ENCODE measurements at places on chromosomes 11 and 22.

GRCh38 chr11:13786688-13787087 lies 118.2 kb downstream of the FAR1 start:
- no peak for DNase-seq

DNA sequence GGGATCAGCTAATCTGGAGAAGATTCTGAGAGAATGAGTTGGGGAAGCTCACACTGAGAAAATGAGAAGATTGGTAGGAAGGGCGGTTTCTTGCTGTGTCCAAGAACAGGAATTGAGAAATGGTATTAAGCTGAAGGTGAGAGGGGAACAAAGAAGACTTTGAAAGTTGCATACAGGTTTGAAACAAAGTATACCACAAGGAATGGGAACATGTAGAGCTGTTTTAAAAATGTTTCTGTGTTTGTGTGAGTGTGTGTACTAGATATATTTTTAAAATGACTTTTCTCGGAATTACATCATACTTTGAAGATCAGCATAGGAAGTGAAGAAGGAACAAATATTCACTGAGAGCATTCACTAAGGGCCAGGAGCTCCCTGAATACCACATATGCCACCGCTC lies 24.4 kb upstream of the IZUMO1R start:
- DNase-seq, result no peak

DNA sequence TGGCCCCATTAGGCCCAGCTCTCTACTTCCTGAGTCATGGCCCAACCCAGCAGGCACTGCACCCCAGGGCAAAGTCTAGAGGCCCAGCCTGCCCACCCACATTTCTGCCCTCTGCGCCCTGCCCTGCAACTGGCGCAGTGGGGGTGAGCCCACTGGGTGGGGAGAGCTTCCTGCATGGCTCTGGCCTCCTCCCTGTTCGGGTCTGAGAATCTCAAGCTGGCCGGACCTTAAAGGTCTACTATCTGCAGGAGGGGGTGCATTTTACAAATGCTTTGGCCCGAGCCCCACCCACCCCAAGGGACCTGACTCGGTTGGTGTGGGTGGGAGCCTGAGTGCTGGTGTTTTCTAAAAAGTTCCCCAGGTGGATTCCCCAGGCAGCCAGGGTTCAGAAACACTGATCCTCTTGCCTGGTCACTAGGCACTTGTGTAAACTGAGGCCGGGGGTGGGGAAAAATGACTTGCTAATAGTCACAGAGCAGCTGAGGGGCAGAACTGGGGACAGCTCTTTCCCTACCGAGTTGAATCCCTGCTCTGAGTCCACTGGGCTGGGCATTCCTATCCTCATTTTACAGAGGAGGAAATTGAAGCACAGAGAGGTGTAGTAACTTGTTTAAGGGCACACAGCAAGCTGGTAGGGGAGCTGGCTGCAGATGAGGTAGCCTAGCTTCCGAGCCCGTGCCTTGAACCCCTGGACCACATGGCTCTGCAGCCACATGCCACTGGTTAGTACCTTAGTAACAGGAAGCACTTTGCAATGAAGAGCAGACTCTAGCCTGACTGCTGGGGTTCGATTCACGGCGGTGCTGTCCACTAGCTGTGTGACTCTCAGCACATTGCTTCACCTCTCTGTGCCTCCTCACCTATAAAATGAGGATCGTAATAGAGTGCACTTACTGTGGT lies 36.3 kb downstream of the CD82 start:
- DNase-seq, result no peak

DNA sequence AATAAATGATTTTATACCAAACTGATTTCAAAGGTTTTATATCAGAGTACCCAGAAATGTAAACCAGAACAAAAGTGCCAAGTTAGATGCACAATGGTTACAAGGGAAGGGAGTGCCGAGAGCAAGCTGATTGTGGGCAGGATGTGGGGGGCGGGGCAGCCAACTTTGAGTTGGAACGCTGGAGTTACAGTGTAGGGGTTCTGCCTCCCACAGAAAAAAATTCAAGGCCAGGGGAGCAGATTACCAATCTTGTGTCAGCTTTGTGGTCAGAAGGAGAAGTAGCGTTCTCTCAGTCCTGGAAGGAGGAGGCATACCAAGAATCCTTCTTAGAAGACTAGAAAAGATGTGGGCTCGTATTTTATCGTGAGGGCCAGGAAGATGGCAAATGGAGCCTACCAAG lies 15.9 kb upstream of the POU2AF2 start:
- DNase-seq, result no peak

GRCh38 chr22:20414059-20414440 lies 20.1 kb downstream of the ZNF74 start:
- no peak for DNase-seq

- DNase-seq, result peak; percentile 6
Observed at GRCh38 chr11:94968334-94968958, 4.9 kb downstream of the CWC15 start.
